ENCODE measurements at places on chromosomes 12 and 14.

GRCh38 chr12:130766470-130766869 lies 50.4 kb upstream of the RIMBP2 start:
- DNase-seq = no peak

DNA sequence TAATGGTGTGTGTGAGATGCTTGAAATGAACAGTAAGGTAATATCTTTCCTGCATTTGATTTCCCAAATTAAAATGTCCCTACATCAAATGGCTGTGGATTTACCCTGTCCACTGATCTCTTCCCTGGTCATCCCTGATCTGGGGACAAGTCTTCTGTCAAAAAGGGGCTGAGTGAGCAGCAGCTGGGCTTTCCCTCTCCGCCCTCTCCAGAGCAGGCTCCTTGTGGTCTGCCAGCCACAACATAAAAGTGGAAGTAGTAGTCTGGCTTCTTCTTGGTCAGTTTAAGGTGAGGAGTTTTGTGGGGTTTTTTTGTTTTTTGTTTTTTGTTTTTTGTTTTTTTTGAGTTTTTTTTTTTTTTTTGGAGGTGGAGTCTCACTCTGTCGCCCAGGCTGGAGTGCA lies 25.2 kb upstream of the PLXNC1 start:
- no peak for DNase-seq

DNA sequence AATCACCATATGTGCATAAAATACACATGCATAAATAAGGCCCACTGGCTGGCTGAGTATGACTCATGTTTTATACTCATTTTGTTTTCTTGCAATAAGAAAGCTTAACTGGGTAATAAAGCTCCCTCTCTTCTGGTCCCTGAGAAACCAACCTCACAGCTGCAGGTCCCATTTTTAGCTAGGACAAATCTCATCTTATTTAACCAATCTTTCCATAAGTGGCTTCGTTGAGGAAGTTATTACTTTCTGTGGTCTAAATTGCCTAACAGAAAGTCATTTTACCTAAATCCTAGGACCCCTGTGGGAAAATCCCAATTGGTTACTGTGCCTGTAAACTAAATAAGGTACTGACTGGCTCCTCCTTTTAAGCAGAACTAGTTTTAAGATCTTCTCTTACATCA lies 232.8 kb upstream of the FBXO33 start:
- no peak for DNase-seq

DNA sequence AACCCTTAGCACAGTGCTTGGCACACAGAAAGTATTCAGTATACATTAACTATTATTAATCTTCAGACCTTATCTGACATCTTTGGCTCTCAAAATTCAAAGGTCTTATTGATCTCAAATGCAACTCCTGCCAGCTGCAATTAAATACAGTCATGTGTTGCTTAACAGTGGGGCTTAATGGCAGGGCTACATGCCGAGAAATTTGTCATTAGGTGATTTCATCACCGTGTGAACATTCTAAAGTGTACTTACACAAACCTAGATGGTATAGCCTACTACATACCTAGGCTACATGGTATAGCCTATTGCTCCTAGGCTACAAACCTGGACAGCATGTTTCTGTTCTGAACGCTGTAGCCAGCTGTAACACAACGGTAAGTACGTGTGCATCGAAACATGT lies 156.3 kb upstream of the TMCC3 start:
- no peak for DNase-seq

DNA sequence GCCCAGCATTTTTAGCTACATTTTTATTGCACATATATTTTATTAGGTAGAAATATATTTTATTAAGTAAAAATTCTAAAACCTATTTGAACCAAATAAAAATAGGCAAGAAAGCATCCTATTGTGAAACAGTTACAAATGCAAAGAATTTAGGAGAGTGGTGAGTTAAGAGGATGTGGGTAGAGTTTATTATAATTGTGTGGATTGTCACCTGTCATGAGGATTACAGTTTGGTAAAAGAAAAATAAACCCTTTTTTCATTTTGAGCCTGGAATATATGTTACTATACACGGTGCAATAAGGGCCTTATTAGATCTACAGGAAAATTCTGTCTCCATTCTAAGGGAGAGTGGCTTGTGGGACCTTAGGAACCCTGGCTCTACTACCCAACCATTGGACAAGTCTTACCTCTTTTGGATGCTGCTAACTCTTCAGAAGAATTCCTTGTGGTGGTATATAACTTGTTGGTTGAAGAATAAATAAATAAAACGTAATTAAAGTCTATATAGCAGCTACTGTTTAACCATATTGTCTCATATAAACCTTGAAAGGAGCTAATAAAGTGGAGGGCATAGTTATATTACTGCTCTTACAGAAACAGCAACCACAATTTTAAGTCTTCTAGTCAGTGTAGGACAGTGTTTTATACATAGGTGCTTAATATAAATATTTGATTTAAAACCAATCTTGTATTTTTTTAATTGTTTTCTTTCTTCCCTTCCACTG lies 67.8 kb downstream of the FGD4 start:
- no peak for DNase-seq

DNA sequence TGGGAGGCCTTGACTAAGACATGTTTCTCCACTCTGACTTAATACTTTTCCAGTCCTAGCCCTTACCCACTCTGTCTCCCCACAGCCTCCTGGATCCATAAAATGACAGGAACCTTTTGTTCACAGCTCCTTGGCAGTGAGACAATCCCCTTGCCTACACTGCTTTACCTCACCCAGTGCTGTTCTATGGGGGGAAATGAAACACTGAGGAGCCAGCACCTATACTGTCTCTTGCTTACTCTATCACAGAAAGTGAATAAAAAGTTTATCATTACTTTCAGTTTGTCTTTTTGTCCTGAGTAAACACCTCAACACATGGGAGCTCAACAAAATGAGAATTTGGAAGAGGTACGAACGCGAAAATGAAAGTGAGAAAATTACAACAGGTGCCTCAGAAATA lies 127.2 kb upstream of the DAAM1 start:
- no peak for DNase-seq

GRCh38 chr12:15669256-15669948 lies 119.8 kb downstream of the EPS8 start:
- no peak for DNase-seq

- no peak for DNase-seq
These were observed 53.7 kb downstream of the FOXN4 start for GRCh38 chr12:109255377-109255776.

- no peak for DNase-seq
These were observed 90.4 kb downstream of the SRRM4 start for GRCh38 chr12:119071638-119072231.

DNA sequence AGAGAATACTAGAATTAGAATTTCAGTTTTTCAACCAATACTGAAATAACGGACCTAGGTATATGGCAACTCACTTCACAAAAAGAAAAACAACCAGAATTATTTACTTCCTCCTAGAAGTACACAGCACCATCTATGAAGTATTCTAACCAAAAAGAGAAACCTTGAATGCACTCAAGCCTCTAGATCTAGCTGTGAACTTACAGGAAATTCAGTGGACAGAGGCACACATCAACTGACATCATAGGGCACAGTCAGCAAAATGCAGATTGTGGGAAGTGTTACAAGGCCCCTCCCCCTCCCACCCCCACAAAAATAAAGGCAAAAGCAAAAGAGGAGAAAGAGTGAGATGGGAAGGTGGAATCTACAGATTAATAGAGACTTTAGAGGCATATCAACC lies 102.4 kb downstream of the TMTC1 start:
- DNase-seq = no peak

DNA sequence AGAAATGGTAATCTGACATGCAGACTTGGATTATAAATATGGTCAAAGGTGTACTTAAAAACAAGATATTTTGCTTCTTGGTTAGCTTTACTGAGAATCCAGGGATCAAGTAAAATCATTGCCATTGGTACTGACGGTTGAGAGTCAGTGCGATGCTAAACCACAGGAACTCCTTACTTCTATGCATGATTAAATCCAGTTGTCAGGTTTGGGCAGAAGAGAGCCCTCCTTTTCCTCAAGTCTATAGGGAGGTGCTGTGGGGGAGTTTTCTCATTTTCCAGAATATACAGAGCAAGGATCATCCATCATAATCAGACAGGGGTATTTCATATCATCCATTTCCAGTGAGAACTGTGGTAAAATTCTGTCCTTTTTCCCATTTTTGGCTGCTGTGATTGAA lies 839.1 kb downstream of the NRXN3 start:
- no peak for DNase-seq

DNA sequence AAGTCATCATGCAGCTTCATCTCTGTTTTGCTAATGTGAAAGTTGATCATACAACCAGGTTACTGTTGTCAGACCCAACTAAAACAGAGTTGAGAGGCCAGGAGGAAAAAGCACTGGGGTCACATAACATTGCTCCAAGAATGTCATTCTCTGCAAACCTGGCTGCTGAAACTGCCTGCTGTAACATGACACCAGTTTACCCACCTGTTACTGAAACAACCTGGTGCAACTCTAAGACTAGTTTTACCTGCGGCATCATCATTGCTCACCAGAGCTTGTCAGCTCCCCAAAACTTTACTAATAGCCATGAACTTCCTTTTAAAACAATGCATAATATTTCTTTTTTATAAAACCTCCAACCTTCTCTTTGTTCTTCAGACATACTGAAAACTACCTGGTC lies 30.7 kb upstream of the DEGS2 start:
- DNase-seq = no peak

DNA sequence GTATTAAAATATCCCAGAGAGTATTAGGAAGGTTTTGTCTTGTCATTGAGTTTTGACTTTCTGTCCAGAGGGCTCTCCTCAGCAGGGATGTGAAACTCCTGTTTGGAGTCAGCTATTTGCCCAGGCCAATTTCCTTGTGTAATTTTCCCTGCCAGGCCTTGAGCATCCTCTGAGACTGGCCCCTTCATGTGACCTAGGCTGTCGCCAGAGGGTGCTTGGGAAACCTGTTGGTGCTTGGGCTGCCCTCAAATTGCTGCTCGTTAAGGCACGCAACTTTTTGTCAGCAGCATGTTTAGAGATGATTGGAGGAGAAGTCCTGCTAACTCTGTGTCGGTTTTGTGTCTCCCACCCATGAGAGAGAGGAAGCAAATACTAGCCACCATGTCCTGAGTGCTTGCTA lies 39.1 kb downstream of the IQSEC3 start:
- no peak for DNase-seq

GRCh38 chr14:64683264-64683663 lies 21.0 kb upstream of the PLEKHG3 start:
- no peak for DNase-seq

DNA sequence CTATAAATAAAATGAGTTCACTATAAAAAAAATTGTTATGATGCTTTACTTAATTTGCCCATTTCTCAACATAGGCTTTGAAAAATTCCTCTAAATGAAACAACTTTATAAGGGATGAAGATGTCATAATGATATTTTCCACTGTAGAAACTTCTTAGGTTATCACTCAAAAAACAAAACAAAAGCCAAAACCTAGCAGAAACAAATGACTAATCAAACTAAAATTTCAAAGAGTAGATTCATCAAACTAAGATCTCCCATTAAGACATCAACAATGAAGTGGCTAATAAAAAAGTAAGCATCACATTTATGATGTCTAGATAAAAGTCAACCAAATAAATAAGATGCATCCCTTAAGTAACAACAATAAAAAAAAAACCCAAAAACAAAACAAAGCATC lies 36.9 kb upstream of the TTC7B start:
- DNase-seq = no peak

GRCh38 chr12:69055280-69055679 lies 122.3 kb upstream of the CPM start:
- DNase-seq = no peak

- DNase-seq = no peak
These were observed 77.3 kb downstream of the IRF2BPL start for GRCh38 chr14:76951166-76951565.

DNA sequence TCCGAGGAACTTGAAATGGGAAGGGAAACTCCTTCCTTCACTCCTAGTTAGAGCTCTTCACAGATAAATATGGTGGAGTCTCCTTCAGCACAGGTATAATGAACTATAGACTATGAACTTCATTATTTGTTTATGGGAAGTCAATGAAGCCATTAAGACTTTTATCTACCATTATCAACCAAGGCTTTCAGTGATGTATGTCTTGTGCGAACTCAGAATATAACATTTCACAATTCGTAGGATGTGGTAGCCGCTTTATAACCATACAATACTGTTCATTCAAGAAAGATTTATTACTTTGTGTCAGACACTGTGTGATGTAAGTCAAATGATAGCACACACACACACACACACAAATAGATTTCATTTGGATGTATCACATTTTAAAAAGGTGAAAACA lies 24.8 kb upstream of the ETNK1 start:
- no peak for DNase-seq

GRCh38 chr14:56002342-56002741 lies 115.9 kb upstream of the PELI2 start:
- DNase-seq = no peak

GRCh38 chr12:16586350-16587109 lies 19.4 kb downstream of the LMO3 start:
- no peak for DNase-seq

DNA sequence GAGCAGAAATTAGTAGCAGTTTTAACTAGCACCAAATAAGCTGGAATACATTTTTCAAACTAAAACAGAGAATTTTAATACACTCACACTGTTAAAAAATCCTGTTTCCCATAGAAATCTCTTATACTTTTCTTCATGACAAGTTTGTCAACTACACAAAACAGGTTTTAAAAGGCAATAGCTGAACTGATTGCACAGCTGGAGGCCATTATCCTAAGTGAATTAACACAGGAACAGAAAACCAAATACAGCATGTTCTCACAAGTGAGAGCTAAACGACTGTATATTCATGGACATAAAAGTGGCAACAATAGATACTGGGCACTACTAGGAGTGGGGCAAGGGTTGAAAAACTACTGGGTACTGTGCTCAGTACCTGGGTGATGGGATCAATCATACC lies 11.6 kb upstream of the HAL start:
- DNase-seq = no peak

GRCh38 chr12:7107636-7108002 lies 1.4 kb downstream of the C1RL start:
- no peak for DNase-seq

GRCh38 chr14:102221026-102221425 lies 81.3 kb downstream of the WDR20 start:
- no peak for DNase-seq

All from T-helper 9 cell (primary cell).